T-helper 2 cell treated with Interferon-gamma antibody and Interleukin-4, amounts not matched to agents 100 ng/mL and 5 ng/mL, for 36 hours (primary cell): ENCODE measurements at places on chromosomes 2 and 18. TPM values are rescaled to one million over a fixed set of nuclear protein-coding genes. Genes with fewer than 3 reads are reported as not detected.

Gene OSBPL6
- total RNA-seq, result 0.61 and 0.70 TPM in 2 replicates

Gene GAL3ST2
- total RNA-seq, result 0.23 and 0.61 TPM in 2 replicates

Gene PROKR1
- total RNA-seq, result not detected in 2 replicates

Gene HK2
- 34.2 and 37.0 TPM in 2 replicates for total RNA-seq

Gene CIB4
- not detected in 2 replicates for total RNA-seq

Gene TLX2
- total RNA-seq, result 1.1 and 1.2 TPM in 2 replicates

Gene ATRAID
- 78.3 and 82.5 TPM in 2 replicates for total RNA-seq

Gene EN1
- not detected in 2 replicates for total RNA-seq

Gene CD8B
- 0.68 and 0.80 TPM in 2 replicates for total RNA-seq

Gene PARD3B
- 1.6 and 1.7 TPM in 2 replicates for total RNA-seq

Gene PLGLB2
- total RNA-seq, result 4.4 and 5.2 TPM in 2 replicates

Gene ITGB6
- not detected in 2 replicates for total RNA-seq

Gene AGAP1
- 1.2 and 1.4 TPM in 2 replicates for total RNA-seq

Gene SPC25
- total RNA-seq, result 36.2 and 36.6 TPM in 2 replicates

Gene PTPN18
- 95.2 and 95.5 TPM in 2 replicates for total RNA-seq

Gene HS6ST1
- 14.7 and 15.4 TPM in 2 replicates for total RNA-seq

Gene GPBAR1
- 0.86 and 0.91 TPM in 2 replicates for total RNA-seq

Gene RAB6C
- not detected in 2 replicates for total RNA-seq

Gene RALB
- total RNA-seq, result 64.4 and 70.7 TPM in 2 replicates

Gene GPR55
- 2.9 and 4.3 TPM in 2 replicates for total RNA-seq

Gene MROH2A
- total RNA-seq, result not detected in 2 replicates

Gene HSBP1L1
- 7.0 and 8.0 TPM in 2 replicates for total RNA-seq

Gene AGFG1
- total RNA-seq, result 74.5 and 75.0 TPM in 2 replicates

Gene NEUROD1
- not detected in 2 replicates for total RNA-seq

Gene TDRD15
- not detected in 2 replicates for total RNA-seq

Gene HOXD10
- not detected in 2 replicates for total RNA-seq

Gene SDC1
- total RNA-seq, result 0.14 TPM in 1 of 2 replicates, not detected in the other

Gene QPCT
- total RNA-seq, result 0.18 TPM in 1 of 2 replicates, not detected in the other

Gene CNDP1
- total RNA-seq, result 0.25 TPM in 1 of 2 replicates, not detected in the other

Gene VWC2L
- not detected in 2 replicates for total RNA-seq

Gene DAW1
- not detected in 2 replicates for total RNA-seq

Gene GNLY
- total RNA-seq, result 17.8 and 18.1 TPM in 2 replicates

Gene FZD7
- 0.23 TPM in 2 replicates for total RNA-seq

Gene FAM210A
- 18.6 and 19.9 TPM in 2 replicates for total RNA-seq

Gene MAL
- total RNA-seq, result 184 and 187 TPM in 2 replicates

Gene NOL4
- not detected in 2 replicates for total RNA-seq

Gene CD302
- total RNA-seq, result 0.27 and 0.34 TPM in 2 replicates

Gene LIMS4
- 0.20 and 0.25 TPM in 2 replicates for total RNA-seq

Gene ANKRD30B
- total RNA-seq, result not detected in 2 replicates

Gene PSMD1
- 122 and 129 TPM in 2 replicates for total RNA-seq

Gene INO80D
- 29.1 and 29.5 TPM in 2 replicates for total RNA-seq

Gene PKDCC
- 0.16 TPM in 1 of 2 replicates, not detected in the other for total RNA-seq

Gene POTEE
- 0.64 and 3.4 TPM in 2 replicates for total RNA-seq

Gene KHK
- 11.5 and 12.2 TPM in 2 replicates for total RNA-seq

Gene TXNDC2
- total RNA-seq, result not detected in 2 replicates

Gene AFG3L2
- total RNA-seq, result 46.1 and 47.5 TPM in 2 replicates

Gene LYPD6B
- not detected in 2 replicates for total RNA-seq
